Pulmonary artery endothelial cell (primary cell): ENCODE measurements at places on chromosomes 2 and 18. TPM values are rescaled to one million over a fixed set of nuclear protein-coding genes. Genes with fewer than 3 reads are reported as not detected.

DNA sequence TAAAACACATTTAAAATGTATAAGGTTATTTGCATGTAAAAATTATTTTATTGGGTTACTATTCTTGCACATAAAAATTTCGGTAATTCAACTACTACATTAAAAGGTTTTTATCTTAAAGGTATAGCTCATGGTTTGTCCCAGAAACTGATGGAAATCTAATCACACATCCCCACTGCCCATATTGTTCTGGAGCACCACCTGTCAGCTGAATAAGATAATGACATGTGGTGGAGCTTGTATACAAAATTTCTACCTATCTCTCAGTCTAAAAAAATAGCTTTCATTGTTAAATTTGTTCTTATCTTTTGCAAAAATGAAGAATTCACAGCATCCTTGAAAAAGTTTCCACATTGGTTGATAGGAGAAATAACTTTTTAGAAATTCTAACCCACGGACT is 18.3 kb downstream of the ERBB4 start:
- DNase-seq, result no peak

DNA sequence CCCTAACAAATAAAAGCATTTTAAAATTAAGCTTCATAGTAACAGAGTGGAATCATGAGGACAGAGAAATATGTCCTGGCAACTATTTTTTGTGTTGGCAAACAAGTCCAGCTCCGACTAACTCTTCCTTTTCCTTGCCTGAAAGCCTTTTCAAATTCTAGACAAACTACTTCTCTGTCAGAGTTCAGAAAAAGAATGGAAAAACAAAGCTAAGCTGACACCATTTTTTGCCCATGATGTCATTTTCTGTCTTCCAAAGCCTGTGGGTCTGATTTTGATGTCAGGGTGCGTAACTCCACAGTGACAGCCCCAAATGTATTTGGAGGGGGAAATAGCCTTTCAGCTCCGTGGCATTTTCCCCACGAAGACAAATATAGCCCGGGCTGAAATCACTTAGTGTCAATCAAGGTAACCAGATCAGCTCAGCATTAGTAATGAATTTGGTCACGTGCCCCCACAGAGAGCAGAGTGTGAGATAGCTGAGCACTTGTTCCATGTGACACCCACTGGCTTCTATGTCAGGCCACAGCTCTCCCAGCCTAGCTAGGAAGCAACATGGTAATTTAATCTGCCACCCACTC is 233.0 kb upstream of the SIX2 start:
- no peak for DNase-seq

GRCh38 chr2:179855673-179856072 is 5.7 kb downstream of the ZNF385B start:
- DNase-seq, result no peak

Gene TBR1
- total RNA-seq, result 0.04 and 0.07 TPM in 2 replicates

- no peak for DNase-seq
Observed at GRCh38 chr2:105344704-105345345, 7.5 kb downstream of the C2orf49 start.

GRCh38 chr2:127615511-127616166 is 30.3 kb upstream of the GPR17 start:
- DNase-seq, result no peak

GRCh38 chr2:230564805-230565779 is 147.6 kb upstream of the CAB39 start:
- no peak for DNase-seq

Gene RIT2
- not detected in 2 replicates for total RNA-seq

Gene SKOR2
- total RNA-seq, result not detected in 2 replicates

DNA sequence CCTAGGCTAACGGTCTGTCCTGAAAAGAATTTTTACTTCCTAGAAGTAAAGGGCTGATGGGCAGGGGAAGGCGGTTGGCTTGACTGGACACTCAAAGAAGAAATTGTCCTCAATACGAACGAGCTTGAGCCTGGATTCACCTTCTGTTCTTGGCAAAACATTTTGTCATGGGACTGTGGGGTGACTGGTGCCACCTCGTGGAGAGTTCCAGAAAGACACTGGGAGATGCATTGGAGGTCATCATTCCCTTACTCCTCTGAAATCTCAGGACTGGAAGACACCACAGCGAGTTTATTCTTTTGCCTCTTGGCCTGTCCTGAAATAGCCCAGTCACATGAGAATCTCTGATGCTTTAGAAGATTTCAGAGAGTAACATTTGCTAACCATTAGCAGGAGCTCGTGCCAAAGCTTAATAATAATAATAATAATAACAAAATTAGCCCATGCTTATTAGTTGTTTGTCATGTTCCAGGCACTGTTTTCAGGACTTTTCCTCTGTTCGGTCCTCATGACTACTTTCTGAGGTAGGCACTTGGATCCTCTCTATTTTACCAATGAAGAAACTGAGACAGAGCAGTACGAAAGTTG is 44.5 kb downstream of the TMEM182 start:
- DNase-seq, result peak; percentile 33

Gene LOXHD1
- total RNA-seq, result not detected in 2 replicates

DNA sequence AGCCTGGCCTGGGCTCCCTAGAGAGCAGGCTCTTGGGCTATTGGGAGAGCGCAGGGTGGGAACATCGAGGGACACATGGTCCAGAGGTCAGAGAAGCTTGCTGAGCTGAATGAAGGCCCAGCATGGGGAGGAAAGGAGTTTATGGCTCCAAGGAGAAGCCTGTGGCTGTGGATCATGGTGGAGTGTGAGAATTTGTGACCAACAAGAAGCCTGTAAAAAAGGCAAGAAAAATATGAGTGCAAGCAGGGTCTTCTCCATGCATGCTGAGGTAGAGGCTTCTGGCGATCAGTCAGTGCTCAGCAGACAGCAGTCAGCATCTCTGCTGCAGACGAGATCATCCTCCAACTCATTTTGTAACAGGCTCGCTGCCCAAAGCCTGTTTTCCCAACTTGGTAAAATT is 1.3 kb upstream of the SCYGR3 start:
- DNase-seq, result no peak

GRCh38 chr2:68157002-68157401 is 686 bp upstream of the PNO1 start:
- DNase-seq, result no peak

- DNase-seq, result no peak
Observed at GRCh38 chr2:103135679-103136078, 373.8 kb downstream of the TMEM182 start.

Gene ZBTB7C
- total RNA-seq, result not detected in 2 replicates

GRCh38 chr18:73047688-73048087 is 179.9 kb upstream of the NETO1 start:
- no peak for DNase-seq

- DNase-seq, result no peak
Observed at GRCh38 chr2:214341646-214342045, 69.2 kb upstream of the VWC2L start.

Gene POU3F3
- not detected in 2 replicates for total RNA-seq

- no peak for DNase-seq
Observed at GRCh38 chr2:238925816-238926521, 78.1 kb downstream of the TWIST2 start.

GRCh38 chr2:233156001-233156400 is 95.5 kb upstream of the ATG16L1 start:
- no peak for DNase-seq
